Kasumi-1 (cell line): ENCODE measurements at places on chromosomes 4 and X.
A peak's percentile ranks its signal among the peaks of the same experiment; 100 is the strongest.

GRCh38 chr4:14596028-14596427 lies 406.3 kb upstream of the CPEB2 start:
- peak; percentile 38 for DNase-seq

DNA sequence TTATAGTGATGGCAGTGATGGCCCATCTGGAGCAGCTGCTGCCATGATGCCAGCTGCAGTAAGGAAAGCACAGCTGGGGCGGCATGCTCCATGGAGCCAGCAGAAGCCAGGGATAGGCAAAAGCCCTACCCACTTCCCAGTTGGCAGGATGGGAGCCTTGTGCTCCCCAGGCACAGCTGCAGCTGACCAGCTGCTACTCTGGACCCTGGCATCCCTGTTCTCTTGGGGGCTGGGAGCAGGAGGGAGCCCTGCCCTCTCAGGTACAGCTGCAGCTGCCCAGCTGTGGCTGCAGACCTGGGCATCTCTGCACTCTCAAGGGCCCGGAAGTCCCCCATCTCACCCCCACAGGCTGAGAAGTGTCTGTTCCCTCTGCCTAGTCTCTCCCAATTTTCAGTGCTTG lies 531.9 kb downstream of the PCDH18 start:
- DNase-seq: no peak

DNA sequence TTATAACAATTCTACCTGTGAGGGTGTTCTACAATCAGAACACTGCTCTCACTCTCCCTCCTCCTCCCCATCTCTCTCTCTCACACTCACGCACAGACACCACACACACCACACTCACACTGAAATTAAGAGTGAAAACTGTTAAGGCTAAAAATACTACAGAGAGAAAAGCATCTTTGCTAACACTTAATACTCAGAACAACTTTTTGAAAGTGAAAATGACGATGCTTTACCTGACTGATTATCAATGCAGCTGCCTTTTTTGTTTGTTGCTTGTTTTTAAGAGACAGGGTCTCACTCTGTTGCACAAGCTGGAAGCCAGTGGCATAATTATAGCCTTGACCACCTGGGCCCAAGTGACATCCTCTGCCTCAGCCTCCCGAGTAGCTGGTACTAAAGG lies 222.4 kb downstream of the APBB2 start:
- DNase-seq: no peak

GRCh38 chrX:111854556-111855490 lies 21.2 kb upstream of the TRPC5OS start:
- DNase-seq: peak; percentile 0

DNA sequence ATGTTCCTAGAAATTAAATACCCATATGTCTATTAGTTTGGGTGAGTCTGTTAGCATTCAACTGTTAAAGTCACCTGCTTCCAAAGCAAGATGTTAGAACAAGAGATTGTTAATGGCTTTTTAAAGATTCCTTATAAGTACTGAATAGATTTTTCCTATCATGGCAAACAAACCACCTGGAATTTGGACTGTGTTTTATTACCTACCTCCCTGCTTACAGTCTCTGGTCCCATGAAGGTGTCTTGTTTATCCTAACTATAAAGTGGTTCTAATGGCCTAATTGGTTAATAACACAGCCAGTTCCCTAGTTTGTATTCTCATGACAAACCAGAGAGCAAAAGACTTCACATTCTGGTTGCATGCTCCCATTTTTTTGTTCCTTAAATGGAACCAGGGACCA lies 149.5 kb downstream of the PPP1R2C start:
- DNase-seq: no peak

DNA sequence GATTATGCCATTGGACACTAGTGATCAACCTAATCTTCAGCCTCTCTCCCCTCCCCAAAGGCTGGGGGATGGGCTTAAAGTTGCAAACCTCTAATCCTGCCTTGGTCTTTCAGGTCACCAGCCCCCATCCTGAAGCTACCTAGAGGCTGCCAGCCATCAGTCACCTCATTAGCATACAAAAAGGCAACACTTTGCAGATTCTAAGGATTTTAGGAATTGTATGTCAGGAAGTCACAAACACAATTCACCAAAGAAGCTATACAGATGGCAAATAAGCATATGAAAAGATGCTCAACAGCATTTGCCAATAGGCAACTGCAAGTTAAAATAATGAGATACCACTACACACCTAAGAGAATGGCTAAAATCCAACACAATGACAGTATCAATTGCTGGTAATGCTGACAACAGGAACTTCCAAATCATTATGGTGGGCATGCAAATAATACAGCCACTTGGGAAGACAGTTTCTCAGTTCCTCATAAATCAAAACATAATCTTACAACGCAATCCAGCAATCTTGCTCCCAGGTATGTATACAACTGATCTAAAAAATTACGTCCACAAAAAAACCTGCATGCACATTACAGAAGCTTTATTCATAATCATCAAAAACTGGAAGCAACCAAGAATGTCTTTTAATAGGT lies 9.0 kb upstream of the PIM2 start:
- no peak for DNase-seq

- peak; percentile 9 for DNase-seq
Measured at GRCh38 chr4:71270901-71271300, 67.9 kb upstream of the SLC4A4 start.

DNA sequence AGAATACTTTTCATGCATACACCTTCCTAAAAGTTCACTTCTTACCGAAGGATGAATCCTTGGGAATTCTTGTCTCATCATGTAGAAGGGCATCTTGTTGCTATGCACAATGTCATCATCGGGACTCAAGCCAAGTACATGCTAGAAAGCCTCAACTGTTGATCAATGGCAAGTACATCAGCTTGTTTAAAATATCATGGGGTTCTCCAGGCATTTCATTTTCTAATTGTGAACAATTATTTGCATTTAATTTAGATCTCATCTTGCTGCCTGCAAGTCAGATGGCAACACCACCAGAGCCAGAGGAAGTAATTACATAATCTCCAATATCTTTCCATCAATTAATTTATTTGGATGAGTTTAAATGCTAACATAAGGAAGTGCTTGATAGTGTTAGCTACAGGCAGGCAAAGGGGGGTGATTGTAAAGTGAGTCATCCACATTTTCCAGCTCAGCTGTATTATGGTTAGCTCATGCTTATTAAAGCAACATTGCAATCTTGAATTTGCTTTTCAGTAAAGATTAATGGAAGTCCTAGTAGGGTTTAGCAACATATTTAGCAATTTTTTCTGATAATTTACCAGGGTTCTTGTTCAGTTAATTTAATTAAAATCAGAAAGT lies 356.5 kb downstream of the CBLL2 start:
- no peak for DNase-seq

DNA sequence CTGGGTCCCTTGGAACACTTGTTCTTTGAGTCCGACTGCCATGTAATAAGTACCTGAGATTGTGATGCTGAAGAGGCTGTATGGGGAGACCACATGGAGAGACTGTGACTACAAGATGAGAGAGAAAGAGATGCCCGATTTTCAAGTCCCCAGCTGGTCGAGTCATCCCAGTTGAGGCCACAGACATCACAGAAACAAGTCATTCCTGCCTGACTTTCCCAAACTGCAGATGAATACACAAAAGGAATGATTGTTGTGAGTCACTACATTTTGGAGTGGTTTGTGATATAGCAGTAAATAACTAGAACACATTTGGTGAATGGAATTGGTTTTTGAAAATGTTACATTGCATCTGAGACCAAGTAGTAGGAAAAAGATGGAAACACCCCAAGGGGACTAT lies 9.0 kb upstream of the YIPF7 start:
- no peak for DNase-seq

GRCh38 chr4:59655996-59656395 lies 1544.1 kb upstream of the ADGRL3 start:
- DNase-seq: no peak
